ENCODE measurements at places on chromosomes 5 and 9. TPM values are rescaled to one million over a fixed set of nuclear protein-coding genes. Genes with fewer than 3 reads are reported as not detected.

DNA sequence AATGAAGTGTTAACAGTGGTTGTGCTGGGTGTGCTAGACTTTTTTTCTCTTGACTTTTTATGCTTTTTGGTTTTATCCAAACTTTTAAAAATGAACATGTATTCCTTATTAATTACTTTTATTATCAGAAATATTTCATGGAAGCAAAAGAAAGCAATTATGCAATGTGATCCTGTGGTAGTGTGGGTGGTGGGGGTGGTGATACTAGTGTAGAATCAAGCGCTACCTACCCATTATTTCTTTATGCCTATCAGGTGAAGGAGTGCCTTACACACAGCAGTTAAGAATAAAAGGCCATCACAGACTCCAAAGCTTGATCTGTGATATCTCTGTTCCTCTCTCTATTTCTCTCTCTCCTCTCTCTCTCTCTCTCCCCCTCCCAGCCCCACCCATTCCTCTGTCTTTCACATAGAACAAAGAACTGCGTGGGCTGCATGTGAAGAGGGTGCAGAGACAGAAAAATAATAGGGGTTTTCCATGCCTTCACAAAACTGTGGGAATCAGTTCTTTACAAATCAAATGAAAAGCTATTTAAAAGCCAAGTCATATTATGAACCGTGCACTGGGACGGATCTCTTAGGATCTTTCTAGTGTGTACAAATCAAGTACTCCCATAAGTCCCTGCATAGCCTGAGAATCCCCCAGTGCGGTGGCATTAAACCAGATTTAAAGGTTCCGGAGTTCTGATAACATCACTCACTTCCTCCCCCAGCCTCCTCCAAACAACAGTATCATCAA, 351.2 kb downstream of the RAB3C start:
- no peaks in the 10 kb centered on the region for H3K4me1 ChIP-seq
- H3K4me3 ChIP-seq = no peak overlapping the region
- DNase-seq = no peak
- H3K36me3 ChIP-seq = no peaks in the 10 kb centered on the region
- no peak overlapping the region for H3K27ac ChIP-seq
- H3K27me3 ChIP-seq = peaks cover 6% of the 10 kb centered on the region

GRCh38 chr9:133144904-133145851, 18.5 kb downstream of the GBGT1 start:
- H3K4me1 ChIP-seq = peaks cover 48% of the 10 kb centered on the region
- no peak overlapping the region for H3K27ac ChIP-seq
- H3K27me3 ChIP-seq = no peaks in the 10 kb centered on the region
- DNase-seq = no peak

DNA sequence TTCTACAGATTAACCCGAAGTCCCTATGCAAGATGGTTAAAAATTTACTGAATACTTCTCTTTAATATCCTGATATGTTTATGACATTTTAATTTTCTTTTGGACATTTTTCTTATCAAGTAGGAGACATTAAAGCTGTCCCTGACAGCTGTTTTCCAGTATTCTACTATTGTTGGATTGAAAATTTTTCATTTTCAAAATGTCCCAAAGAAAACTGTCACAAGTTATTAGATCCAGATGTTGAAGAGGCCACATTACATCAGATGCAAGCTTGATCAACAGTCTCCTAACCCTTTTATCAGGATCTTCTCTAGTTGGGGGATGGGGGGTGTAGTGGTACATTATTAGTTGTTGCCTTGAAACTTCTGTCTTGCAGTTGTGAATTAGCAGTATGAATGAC, 1402.7 kb upstream of the DMAC1 start:
- DNase-seq = no peak
- no peak overlapping the region for H3K4me3 ChIP-seq
- H3K36me3 ChIP-seq = no peaks in the 10 kb centered on the region

Gene PPP2R2B
- total RNA-seq = 19.7 TPM

DNA sequence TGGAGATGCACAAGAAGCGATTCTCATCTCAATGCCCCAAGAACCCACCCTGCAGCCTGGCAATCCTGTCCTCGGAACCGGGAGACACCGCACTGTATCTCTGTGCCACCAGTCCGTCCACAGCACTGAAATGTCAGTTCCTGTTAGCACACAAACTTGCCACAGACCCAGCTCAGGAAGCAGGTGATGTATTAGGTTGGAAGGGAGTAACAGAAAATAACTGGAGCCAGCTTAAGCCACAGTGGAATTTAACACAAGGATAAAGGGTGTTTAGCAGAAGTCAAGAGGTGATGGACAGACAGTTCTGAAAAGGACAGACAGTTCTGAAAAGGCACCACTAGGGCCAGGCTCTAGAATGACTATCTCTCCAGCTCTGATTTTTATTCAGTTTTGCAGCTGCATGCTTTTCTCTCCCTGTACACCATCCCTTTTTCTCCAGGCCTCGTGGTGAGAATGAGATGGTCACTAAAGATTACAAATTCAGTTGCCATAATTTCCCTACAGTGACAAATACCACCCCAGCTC, 114.4 kb downstream of the ANKRD18B start:
- no peaks in the 10 kb centered on the region for H3K4me1 ChIP-seq
- H3K4me3 ChIP-seq = no peak overlapping the region
- H3K27ac ChIP-seq = no peak overlapping the region

Gene SGCD
- total RNA-seq = 5.3 TPM

Gene PCDHB7
- 1.6 TPM for total RNA-seq

Gene TPPP
- 0.24 TPM for total RNA-seq

GRCh38 chr5:55149308-55149795, 10.6 kb upstream of the GPX8 start:
- no peak overlapping the region for H3K27ac ChIP-seq
- H3K27me3 ChIP-seq = peaks cover 24% of the 10 kb centered on the region
- H3K36me3 ChIP-seq = no peaks in the 10 kb centered on the region
- DNase-seq = no peak
- H3K4me3 ChIP-seq = no peak overlapping the region

GRCh38 chr9:905906-906305, 64.4 kb downstream of the DMRT1 start:
- no peaks in the 10 kb centered on the region for H3K36me3 ChIP-seq
- no peak overlapping the region for H3K4me3 ChIP-seq
- peaks cover 31% of the 10 kb centered on the region for H3K4me1 ChIP-seq
- no peak for DNase-seq

GRCh38 chr5:82570-82969, 9.4 kb upstream of the PLEKHG4B start:
- peak overlapping the region; percentile 28 for H3K4me3 ChIP-seq
- peaks cover 21% of the 10 kb centered on the region for H3K27me3 ChIP-seq
- no peak for DNase-seq
- no peaks in the 10 kb centered on the region for H3K36me3 ChIP-seq

DNA sequence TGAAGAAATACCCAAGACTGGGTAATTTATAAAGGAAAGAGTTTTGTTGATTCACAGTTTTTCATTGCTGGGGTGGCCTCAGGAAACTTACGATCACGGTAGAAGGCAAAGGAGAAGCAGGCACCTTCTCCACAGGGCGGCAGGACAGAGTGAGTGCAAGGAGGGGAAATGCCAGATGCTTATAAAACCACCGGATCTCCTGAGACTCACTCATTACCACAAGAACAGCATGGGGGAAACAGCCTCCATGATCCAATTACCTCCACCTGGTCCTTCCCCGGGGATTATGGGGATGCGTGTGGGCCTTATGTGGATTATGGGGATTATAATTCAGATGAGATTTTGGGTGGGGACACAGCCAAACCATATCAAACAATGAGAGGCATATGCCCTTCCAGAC, 18.5 kb upstream of the RORB start:
- H3K27ac ChIP-seq = no peak overlapping the region
- no peaks in the 10 kb centered on the region for H3K36me3 ChIP-seq
- no peak overlapping the region for H3K4me3 ChIP-seq
- H3K27me3 ChIP-seq = peaks cover 4% of the 10 kb centered on the region
- no peaks in the 10 kb centered on the region for H3K4me1 ChIP-seq

Gene NFIB
- 213 TPM for total RNA-seq

DNA sequence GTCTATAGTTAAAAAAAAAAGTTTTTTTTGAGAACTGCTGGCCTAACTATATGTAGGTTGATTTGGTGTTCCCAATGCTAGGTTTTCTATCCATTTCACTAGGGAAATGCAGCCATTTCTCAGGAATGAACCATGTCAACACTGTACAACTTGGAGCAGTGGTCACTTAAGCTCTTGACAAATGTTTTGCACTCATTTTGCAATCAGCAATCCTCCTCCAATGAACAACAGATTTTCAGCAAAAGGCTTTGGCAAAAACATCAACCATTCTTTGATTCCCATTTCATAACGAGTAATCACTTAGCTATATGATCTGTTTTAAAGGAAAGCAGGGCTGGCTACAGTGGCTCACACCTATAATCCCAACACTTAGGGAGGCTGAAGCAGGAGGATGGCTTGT, 17.9 kb downstream of the STRBP start:
- H3K36me3 ChIP-seq = peaks cover 5% of the 10 kb centered on the region
- H3K4me1 ChIP-seq = peaks cover 31% of the 10 kb centered on the region
- no peak for DNase-seq
- H3K27ac ChIP-seq = no peak overlapping the region
- peaks cover 26% of the 10 kb centered on the region for H3K27me3 ChIP-seq
- H3K4me3 ChIP-seq = no peak overlapping the region

DNA sequence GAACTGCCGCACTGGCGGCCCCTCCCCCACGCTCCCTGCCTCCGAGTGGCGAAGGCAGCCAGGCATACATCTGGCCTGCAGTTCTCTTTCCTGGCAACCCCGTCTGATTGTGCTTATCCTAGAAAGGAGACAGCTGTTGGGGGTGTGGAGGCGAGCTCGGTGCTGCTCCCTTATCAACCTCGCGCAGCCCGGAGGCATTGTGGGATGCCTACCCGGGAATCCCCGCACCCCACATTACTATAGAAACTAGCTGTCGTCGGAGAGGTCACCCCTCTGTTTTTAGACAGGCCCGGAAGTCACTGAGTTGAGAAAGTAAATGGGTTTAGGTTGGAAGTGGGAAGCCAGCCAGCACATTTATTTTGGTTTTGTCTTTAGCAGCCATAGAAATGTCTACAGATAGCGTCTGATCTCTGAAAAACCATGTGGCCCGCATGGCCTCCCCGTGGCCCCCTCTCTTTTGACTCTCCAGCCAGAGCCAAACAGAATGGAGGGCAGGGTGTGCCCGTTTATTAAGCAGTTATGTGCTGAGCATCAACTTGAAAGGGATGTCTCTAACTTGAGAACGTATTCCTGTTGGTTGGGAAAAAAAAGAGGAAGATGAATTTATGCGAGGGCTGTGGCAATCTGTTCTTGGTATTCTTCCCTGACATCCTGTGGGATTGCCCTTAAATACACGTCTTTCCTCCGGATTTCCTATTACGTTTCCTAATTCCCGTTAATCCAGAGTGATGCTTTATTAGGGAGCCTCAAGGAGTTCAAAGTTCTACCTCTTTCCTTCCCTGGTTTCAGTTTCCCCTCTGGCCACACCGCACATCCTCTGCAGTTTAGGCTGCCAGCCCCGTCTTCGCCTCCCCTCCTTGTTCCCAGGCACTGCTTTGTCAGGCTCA, 3.9 kb downstream of the STC2 start:
- H3K4me3 ChIP-seq = no peak overlapping the region
- peak overlapping the region; percentile 87 for H3K27ac ChIP-seq
- H3K4me1 ChIP-seq = peaks cover 64% of the 10 kb centered on the region
- H3K27me3 ChIP-seq = peaks cover 9% of the 10 kb centered on the region

Gene ZNF169
- 9.8 TPM for total RNA-seq

GRCh38 chr5:67728326-67728890, 487.1 kb upstream of the PIK3R1 start:
- H3K4me3 ChIP-seq = no peak overlapping the region
- H3K36me3 ChIP-seq = no peaks in the 10 kb centered on the region

Measured in mesothelial cell of epicardium (in vitro differentiated cells).